Prostate gland (tissue), 2 donors: ENCODE measurements at places on chromosomes 7 and 10. TPM values are rescaled to one million over a fixed set of nuclear protein-coding genes. Genes with fewer than 3 reads are reported as not detected.
A peak's percentile ranks its signal among the peaks of the same experiment; 100 is the strongest.

WIPF3 gene
- total RNA-seq, result 3.0 TPM

PILRA gene
- 11.9 TPM for total RNA-seq

LZTS2 gene
- total RNA-seq, result 108 TPM

GRCh38 chr10:93815304-93816096 is 57.8 kb downstream of the LGI1 start:
- no peaks in the 10 kb centered on the region for H3K27me3 ChIP-seq
- no peak overlapping the region for H3K27ac ChIP-seq
- no peak overlapping the region for H3K4me3 ChIP-seq
- no peaks in the 10 kb centered on the region for H3K36me3 ChIP-seq
- H3K4me1 ChIP-seq, result no peaks in the 10 kb centered on the region

- no peaks in the 10 kb centered on the region for H3K36me3 ChIP-seq
- H3K4me1 ChIP-seq, result no peaks in the 10 kb centered on the region
- no peak for DNase-seq
- H3K4me3 ChIP-seq, result no peak overlapping the region
Measured at GRCh38 chr7:67618556-67619162, 622.0 kb downstream of the TYW1 start.

- DNase-seq, result no peak
- peaks cover 47% of the 10 kb centered on the region for H3K4me1 ChIP-seq
- H3K27ac ChIP-seq, result no peak overlapping the region
- no peak overlapping the region for H3K4me3 ChIP-seq
- no peaks in the 10 kb centered on the region for H3K36me3 ChIP-seq
Measured at GRCh38 chr10:104326991-104327610, 11.2 kb downstream of the ITPRIP start.

- H3K4me1 ChIP-seq, result no peaks in the 10 kb centered on the region
- no peaks in the 10 kb centered on the region for H3K36me3 ChIP-seq
- H3K4me3 ChIP-seq, result no peak overlapping the region
- DNase-seq, result no peak
- no peaks in the 10 kb centered on the region for H3K27me3 ChIP-seq
Measured at GRCh38 chr7:78225534-78225933, 427.0 kb downstream of the PHTF2 start.

DNA sequence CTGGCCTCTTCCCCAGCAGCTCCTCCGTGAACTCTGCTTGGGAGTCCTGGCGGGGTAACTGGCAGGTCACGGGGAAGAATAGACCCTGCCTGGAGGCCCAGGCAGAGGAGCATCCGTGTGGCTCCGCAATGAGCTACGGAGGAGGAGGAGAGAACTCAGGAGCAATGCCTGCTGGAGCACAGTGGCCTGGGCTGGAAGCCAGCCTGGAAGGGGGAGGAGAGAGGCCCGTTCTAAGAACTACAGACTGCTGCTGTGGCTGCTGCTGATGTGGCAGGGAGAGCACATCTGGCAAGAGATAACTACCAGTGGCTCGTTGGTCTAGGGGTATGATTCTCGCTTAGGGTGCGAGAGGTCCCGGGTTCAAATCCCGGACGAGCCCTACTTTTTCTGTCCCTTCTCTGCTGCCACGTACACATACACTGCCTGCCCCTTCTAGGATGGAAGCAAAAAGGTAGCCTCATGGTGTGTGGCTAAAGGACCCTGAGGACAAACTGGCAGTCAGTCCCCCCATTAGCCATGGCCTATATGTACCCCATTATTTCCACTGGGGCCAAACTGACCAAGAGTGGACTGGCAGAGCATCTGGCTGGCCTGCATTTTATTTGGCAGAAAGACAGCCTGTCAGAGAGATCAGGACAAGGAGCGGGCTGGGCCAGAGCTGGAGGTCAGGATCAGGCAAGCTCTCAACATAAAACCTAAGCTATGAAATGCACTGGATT is 7.7 kb upstream of the OPN1SW start:
- H3K36me3 ChIP-seq, result no peaks in the 10 kb centered on the region
- peak overlapping the region; percentile 36 for H3K27ac ChIP-seq
- H3K4me3 ChIP-seq, result no peak overlapping the region
- peak; percentile 25 for DNase-seq

- H3K27ac ChIP-seq, result no peak overlapping the region
- no peaks in the 10 kb centered on the region for H3K27me3 ChIP-seq
- H3K4me3 ChIP-seq, result no peak overlapping the region
- no peaks in the 10 kb centered on the region for H3K36me3 ChIP-seq
- no peak for DNase-seq
- H3K4me1 ChIP-seq, result no peaks in the 10 kb centered on the region
Measured at GRCh38 chr10:71605263-71605962, 114.2 kb downstream of the C10orf105 start.

GRCh38 chr7:40507166-40507565 is 372.4 kb downstream of the SUGCT start:
- H3K36me3 ChIP-seq, result no peaks in the 10 kb centered on the region
- no peak overlapping the region for H3K4me3 ChIP-seq
- DNase-seq, result no peak
- H3K27ac ChIP-seq, result no peak overlapping the region
- H3K27me3 ChIP-seq, result no peaks in the 10 kb centered on the region

- H3K36me3 ChIP-seq, result peaks cover 11% of the 10 kb centered on the region
- no peaks in the 10 kb centered on the region for H3K27me3 ChIP-seq
- no peak for DNase-seq
Measured at GRCh38 chr7:134957005-134957404, 29.3 kb upstream of the AGBL3 start.

- no peak overlapping the region for H3K4me3 ChIP-seq
- H3K27me3 ChIP-seq, result no peaks in the 10 kb centered on the region
- H3K27ac ChIP-seq, result peak overlapping the region; percentile 36
- DNase-seq, result peak; percentile 42
- H3K36me3 ChIP-seq, result no peaks in the 10 kb centered on the region
Measured at GRCh38 chr10:12333380-12334185, 15.8 kb upstream of the CAMK1D start.

- DNase-seq, result no peak
- no peak overlapping the region for H3K27ac ChIP-seq
- no peak overlapping the region for H3K4me3 ChIP-seq
- no peaks in the 10 kb centered on the region for H3K4me1 ChIP-seq
- no peaks in the 10 kb centered on the region for H3K27me3 ChIP-seq
Measured at GRCh38 chr10:118925404-118926071, 104.0 kb upstream of the NANOS1 start.

DNA sequence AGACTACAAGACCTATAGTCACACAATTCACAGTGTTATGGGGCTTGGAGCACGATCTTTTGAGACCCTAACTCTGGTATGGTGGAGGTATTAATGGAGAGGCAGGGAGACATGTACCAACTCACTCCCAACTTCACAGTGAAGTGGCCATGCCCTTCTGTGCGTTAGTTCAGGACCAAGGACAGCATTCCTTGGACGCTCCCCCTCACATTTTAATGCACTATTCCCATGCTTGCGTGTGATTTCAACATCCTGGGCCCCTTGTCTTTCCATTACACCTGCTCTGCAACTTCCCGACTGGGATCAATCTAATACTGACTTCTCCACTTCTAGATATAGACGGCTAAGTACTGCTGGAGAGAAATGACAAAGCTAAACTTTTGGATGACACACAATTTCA is 72.7 kb downstream of the PLCE1 start:
- no peaks in the 10 kb centered on the region for H3K27me3 ChIP-seq
- H3K4me1 ChIP-seq, result no peaks in the 10 kb centered on the region
- no peaks in the 10 kb centered on the region for H3K36me3 ChIP-seq
- H3K4me3 ChIP-seq, result no peak overlapping the region
- DNase-seq, result no peak
- H3K27ac ChIP-seq, result no peak overlapping the region

DNA sequence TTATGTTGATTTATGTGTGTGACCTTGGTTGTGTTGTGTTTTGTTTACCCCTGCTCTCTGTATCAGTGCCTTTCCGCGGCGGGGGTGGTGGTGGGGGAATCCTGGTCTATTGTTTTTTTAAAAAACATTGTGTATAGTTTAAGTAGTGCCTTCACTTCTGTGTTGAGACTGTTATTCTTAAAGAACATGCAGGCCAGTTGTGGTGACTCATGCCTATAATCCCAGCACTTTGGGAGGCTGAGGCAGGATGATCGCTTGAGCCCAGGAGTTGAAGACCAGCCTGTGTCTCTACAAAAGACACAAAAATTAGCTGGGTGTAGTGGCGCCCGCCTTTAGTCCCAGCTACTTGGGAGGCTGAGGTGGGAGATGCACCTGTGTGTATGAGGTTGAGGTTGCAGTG is 429.0 kb upstream of the LRGUK start:
- no peaks in the 10 kb centered on the region for H3K4me1 ChIP-seq
- no peaks in the 10 kb centered on the region for H3K36me3 ChIP-seq
- no peaks in the 10 kb centered on the region for H3K27me3 ChIP-seq
- H3K27ac ChIP-seq, result no peak overlapping the region

DNA sequence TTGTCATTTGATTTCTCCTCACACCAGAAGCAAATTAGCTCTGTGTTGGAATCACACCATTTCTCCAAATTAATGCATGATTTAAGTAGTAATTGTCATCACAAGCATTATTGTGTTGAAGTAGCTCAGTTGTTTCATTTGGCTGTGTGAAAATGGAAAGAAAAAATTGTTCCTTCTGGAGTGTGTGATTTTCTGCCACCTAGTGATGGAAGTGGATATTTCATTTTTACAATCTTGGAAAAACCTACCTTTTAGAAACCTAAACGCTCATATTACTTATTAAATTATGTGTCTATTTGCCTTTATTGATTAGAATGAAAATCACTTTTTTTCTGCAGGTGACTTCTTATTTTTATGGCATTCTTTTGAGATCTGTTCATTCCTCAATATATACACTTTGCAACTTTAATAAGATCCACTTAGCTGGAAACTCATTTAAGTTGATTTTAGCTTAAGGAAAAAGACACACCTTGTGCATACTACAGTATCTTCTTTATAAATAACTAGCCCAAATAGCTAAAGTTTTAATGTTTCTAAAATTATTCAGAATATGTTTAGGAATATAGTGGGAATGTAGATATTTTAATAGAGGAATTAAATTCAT is 50.0 kb downstream of the SRI start:
- H3K27ac ChIP-seq, result no peak overlapping the region
- H3K36me3 ChIP-seq, result no peaks in the 10 kb centered on the region
- H3K27me3 ChIP-seq, result no peaks in the 10 kb centered on the region
- no peak overlapping the region for H3K4me3 ChIP-seq
- no peak for DNase-seq
- H3K4me1 ChIP-seq, result no peaks in the 10 kb centered on the region

DNA sequence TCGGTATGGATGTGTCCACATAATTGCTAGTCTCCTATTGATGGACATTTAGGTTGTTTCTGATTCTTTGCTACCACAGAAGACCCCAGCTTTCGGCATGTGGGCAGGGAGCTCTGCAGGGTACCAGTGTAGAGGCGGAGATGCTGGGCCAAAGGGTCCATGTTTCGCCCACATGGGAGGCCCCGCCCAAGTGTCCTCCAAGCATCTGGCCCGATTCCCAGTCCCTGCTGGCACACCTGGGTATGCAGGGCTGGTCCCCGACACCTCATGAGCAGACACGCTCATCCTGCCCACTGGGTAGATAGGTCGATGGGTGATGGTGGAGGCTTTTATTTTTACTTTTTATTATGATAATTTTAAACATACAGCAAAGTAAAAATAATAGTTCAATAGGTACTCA is 19.4 kb upstream of the TBRG4 start:
- no peaks in the 10 kb centered on the region for H3K36me3 ChIP-seq
- no peak overlapping the region for H3K27ac ChIP-seq
- DNase-seq, result no peak
- no peaks in the 10 kb centered on the region for H3K4me1 ChIP-seq

GRCh38 chr7:33903791-33904680 is 1.3 kb upstream of the BMPER start:
- H3K36me3 ChIP-seq, result no peaks in the 10 kb centered on the region
- peaks cover 4% of the 10 kb centered on the region for H3K27me3 ChIP-seq
- no peak for DNase-seq

GRCh38 chr7:111839261-111839660 is 277.0 kb upstream of the IMMP2L start:
- no peak overlapping the region for H3K27ac ChIP-seq
- DNase-seq, result no peak
- no peaks in the 10 kb centered on the region for H3K4me1 ChIP-seq

- no peak overlapping the region for H3K4me3 ChIP-seq
- H3K27ac ChIP-seq, result no peak overlapping the region
- H3K36me3 ChIP-seq, result no peaks in the 10 kb centered on the region
- no peak for DNase-seq
Measured at GRCh38 chr10:61356354-61356753, 96.8 kb downstream of the TMEM26 start.

DNA sequence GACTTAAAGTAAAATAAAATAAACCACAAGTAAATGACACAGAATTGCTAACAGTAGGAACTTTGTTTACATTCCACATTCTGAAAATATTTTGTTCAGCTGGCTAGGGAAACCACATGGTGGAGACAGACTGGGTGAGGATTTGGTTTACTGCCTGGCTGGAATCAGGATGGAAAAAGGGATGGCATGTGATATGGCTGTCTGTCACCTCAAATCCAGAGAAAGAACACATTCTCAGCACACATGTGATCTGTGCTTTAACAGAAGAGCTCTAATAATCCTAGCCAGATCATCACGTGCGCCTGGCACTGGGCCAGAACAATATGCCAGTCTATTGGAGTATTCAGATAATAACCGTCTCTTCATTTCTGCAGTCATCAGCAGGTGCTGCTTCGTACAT is 90.9 kb upstream of the PIP4K2A start:
- no peak overlapping the region for H3K27ac ChIP-seq
- H3K27me3 ChIP-seq, result no peaks in the 10 kb centered on the region
- no peak overlapping the region for H3K4me3 ChIP-seq
- DNase-seq, result no peak
- H3K36me3 ChIP-seq, result no peaks in the 10 kb centered on the region

DNA sequence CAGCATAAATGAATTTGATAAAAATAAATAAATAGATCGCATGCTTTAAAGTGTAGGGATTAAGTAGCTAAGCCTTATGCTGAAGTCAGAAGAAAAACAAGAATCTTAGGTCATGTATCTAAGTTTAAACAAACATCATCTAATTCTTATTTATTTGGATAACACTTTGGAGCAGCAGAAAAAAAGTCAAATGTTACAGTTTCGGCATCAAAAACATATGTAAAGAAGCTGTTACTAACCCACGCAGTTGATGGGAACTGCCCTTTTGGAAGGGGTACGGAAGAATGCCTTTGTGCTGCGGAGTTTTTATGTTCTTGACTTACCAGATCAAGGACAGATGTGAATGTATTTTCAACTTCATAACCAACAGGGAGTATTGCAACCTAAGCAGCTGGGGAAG is 37.3 kb upstream of the HABP2 start:
- H3K36me3 ChIP-seq, result no peaks in the 10 kb centered on the region
- no peak overlapping the region for H3K4me3 ChIP-seq
- H3K27me3 ChIP-seq, result no peaks in the 10 kb centered on the region
- no peaks in the 10 kb centered on the region for H3K4me1 ChIP-seq
- DNase-seq, result no peak
- no peak overlapping the region for H3K27ac ChIP-seq

- no peaks in the 10 kb centered on the region for H3K36me3 ChIP-seq
- no peak overlapping the region for H3K27ac ChIP-seq
- H3K27me3 ChIP-seq, result no peaks in the 10 kb centered on the region
- H3K4me1 ChIP-seq, result no peaks in the 10 kb centered on the region
- no peak overlapping the region for H3K4me3 ChIP-seq
Measured at GRCh38 chr7:3673524-3673923, 372.5 kb downstream of the SDK1 start.

GRCh38 chr7:21967598-21968003 is 21.9 kb upstream of the CDCA7L start:
- no peak overlapping the region for H3K4me3 ChIP-seq
- H3K27ac ChIP-seq, result no peak overlapping the region
- no peak for DNase-seq

- no peak overlapping the region for H3K27ac ChIP-seq
- H3K4me3 ChIP-seq, result no peak overlapping the region
- no peak for DNase-seq
- no peaks in the 10 kb centered on the region for H3K27me3 ChIP-seq
- H3K36me3 ChIP-seq, result no peaks in the 10 kb centered on the region
Measured at GRCh38 chr10:24333736-24334135, 124.8 kb downstream of the KIAA1217 start.
